ENCODE measurements at places on chromosomes 4 and X.

GRCh38 chr4:104896660-104897645 is 249.7 kb upstream of the TET2 start:
- DNase-seq, result no peak

- no peak for DNase-seq
Observed at GRCh38 chrX:1212532-1212931, at the start of gene CRLF2. Gene CRLF2, minus strand, starts transcription at chrX:1212649. Its CDS starts 15 bp downstream, at chrX:1212634.

- DNase-seq, result no peak
Observed at GRCh38 chr4:81913427-81913879, 441.7 kb upstream of the RASGEF1B start.

- no peak for DNase-seq
Observed at GRCh38 chr4:128341634-128342033, 54.0 kb upstream of the PGRMC2 start.

DNA sequence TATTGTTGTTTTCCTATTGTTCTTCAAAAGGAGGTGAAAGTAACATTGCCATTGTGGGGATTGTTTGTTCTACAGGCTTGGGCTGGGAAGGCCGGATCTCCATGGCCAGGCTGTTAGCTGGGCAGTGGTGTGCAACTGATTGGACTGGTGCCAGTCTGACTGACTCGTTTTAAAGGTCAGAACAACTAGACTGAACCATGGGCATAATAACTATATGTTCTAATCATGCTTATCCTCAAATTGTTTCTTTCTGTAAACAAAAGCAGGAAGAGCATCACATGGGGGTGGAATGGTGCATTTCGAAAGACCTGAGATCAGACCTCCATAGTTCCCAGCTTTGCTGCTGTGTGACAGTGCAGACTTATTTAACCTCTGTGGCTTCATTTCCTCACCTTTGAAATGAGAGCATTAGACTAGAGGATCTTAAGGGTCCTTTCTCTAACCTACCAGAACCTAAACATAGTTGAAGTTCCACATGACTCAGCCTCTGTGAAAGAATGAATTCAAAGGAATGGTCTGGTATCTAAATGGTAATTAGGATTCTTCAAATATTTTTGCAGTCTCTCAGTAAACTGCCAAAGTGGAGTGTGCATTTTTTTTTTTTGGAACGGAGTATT is 66.7 kb upstream of the PGRMC2 start:
- no peak for DNase-seq

DNA sequence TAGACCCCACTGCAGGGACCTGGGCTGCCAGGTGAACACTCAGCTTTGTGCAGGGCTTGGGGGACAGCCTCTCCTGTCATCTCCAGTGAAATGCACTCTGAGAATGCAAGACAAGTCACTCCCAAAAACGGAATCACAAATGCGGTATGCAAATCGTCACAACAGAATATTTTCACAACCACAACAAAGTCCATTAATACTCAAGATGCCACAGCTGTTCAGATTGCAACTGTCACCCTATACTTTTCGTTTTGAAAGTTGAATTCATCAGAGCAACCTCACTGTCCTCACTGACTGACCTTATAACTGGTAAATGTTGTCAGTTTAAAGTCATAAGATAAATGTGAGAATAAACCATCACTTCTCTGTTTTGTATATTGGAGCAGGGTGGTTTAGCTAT is 16.6 kb downstream of the JAKMIP1 start:
- no peak for DNase-seq

DNA sequence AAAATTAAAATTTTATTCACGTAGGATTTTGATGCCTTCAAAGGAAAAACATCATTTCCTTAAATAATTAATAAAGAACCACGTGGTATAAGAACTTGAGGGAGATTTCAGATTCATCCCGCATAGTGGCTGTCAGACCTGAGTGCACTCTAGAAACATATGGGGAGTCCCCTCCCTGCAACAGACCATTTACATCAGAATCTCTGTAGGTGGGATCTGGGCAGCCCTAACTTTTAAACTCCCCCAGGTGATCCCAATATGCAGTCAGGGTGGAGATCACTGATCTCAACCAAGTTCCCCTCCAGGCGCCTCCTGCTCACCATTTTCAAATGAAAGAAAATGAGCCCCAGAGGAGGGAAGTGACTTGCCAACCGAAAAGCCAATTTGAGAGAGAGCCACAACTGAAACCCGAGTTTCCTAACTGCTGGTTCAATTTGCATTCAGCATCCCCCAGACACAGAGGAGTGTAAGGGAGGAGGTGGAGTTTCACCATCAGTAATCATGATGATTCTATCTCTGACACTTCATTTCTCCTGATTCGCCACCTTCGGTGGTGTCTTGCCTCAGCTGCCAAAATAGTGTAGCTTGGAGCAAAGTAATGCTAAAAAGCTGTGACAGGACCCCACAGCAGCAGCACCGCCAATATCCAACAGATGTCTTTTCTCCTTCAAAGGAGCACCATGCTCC is 11.4 kb downstream of the RNF150 start:
- DNase-seq, result no peak

GRCh38 chr4:67091673-67092072 is 453.6 kb downstream of the CENPC start:
- no peak for DNase-seq

DNA sequence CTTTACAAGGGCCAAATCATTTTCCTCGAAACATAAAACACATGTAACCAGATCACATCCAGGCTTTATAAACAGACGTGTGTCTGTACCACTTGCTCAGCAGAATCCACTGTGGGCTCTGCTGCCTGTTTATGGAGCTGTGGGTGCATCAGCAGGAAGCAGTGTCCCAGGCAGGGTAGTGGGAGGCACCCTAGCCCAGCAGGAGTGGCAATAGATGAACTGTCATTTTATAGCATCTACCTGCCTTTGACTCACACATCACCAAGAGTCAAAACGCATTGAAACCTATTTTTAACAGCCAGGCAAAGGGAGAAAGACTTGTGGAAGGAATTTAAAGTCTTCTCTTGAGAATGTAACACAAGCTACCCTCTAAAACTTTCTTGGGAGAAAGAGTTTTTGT is 169.1 kb upstream of the TENM3 start:
- DNase-seq, result no peak

DNA sequence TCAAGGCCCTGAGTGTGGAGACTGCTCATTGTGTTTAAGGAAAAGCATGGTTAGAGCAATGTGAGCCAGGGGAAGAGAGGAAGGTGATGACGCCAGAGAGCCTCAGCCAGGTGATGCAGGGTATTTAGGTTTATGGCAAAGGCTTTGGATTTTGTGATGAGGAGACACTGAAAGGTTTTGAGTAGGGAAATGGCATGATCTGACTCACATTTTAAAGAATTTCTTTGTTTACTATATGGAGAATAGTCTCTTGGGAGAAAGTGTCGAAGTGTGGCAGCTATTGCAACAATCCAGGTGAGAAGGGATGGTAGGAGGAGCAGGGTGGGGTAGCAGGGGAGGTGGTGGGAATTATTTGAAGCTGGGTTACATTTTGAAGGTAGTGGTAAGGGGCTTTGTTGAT is 293.4 kb upstream of the IGFBP7 start:
- DNase-seq, result no peak

- DNase-seq, result no peak
Observed at GRCh38 chrX:4435905-4436304, 722.5 kb upstream of the PRKX start.

- no peak for DNase-seq
Observed at GRCh38 chr4:105148776-105149175, 2.1 kb downstream of the TET2 start.

- DNase-seq, result no peak
Observed at GRCh38 chr4:117941611-117942010, 92.7 kb upstream of the NDST3 start.

- DNase-seq, result no peak
Observed at GRCh38 chr4:68718447-68719074, 48.1 kb upstream of the UGT2B15 start.

DNA sequence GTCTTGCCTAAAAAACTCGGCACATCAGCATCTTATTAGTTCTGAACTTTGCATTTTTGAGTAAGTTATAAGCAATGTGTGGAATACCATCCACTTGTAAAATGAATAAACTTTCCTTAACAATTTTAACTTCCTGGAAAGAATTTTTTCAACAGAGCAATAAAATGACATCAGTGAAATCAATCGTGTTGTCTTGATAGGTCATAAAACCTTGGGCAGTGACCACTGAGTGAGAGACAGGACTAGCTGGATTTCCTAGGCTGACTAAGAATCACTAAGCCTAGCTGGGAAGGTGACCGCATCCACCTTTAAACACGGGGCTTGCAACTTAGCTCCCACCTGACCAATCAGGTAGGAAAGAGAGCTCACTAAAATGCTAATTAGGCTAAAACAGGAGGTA is 403.0 kb upstream of the CNKSR2 start:
- no peak for DNase-seq

DNA sequence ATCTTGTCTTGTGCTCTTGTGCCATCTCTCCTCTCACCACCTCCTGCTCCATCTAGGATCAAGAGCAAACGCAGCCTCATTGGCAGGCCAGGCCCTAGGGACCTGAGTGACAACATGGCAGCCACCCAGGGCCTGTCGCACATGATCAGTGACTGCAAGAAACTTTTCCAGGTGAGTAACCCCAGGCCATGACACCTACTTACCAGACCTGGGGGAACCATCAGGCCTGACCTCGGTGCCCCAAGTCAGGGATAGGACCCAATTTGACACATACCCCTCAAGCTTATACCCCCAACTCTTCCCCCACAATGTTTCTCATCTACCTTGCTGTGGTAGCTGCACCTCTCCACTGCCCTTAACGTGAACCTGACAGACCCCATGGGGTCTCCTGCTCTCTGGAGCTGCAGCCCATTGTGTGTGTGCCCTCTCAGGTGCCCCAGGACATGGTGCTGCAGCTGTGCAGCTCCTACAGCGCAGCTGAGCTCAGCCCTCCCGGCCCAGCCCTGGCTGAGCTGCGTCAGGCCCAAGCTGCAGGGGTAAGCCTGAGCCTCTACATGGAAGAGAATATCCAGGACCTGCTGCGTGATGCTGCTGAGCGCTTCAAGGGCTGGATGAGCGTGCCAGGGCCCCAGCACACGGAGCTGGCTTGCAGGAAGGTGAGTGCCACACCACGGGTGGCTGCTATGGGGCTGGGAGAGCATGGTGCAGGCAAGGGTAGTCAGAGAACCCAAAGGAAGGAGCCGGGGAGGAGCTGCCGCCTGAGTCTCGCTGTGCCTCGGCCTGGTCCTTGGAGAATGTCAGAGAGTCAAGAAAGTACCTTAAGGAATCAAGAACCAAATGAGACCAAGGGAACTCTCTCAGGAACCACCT is 74.8 kb downstream of the STARD8 start:
- no peak for DNase-seq

Data from Right ventricle myocardium inferior (tissue), 1 donor.